ENCODE measurements at places on chromosomes 7 and 10.

GRCh38 chr10:15112657-15113056, 15.5 kb downstream of the RPP38 start:
- DNase-seq, result no peak

- no peak for DNase-seq
These were observed 21.4 kb downstream of the KCP start for GRCh38 chr7:128889121-128889520.

- DNase-seq, result no peak
These were observed 145.9 kb upstream of the NEBL start for GRCh38 chr10:21043044-21043443.

- DNase-seq, result no peak
These were observed 649.1 kb downstream of the TNS3 start for GRCh38 chr7:46932676-46933424.

DNA sequence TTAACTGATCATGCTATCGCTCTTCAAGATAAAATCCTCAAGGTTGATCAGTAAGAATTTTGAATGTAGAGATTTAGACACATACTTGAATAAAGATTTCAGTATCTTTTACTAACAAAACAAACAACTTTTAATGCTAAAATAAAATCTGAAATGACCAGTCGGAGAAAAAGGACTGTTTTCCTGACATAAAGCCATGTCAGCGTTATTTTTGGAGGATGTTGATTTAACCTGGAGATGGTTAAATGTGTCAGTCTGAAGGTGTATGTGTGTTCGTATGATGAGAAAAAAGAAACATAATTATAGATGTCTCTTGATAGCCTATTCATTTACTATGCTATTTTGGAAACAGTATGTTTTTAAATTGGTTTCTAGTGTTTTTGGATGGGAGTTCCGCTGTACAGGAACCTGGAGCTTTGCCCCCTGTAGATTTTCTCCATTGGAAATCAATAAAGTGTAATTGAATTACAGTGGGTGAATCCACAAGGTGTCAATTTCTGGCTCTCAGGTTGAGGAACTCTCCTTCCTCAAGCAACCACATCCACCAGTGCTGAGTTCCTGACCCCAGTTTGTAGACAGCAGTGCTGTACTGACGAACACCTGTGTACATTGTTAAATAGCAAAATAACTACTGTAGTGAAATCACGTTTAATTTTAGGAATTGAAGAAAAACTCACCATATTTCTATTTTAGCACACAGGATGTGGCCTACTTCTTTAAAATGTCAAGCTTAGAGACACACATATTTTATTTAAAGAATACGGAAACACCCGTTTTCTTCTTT, 670.1 kb downstream of the MAGI2 start:
- no peak for DNase-seq
